Stimulated activated CD4-positive, alpha-beta T cell treated with anti-CD3 and anti-CD28 coated beads, Interleukin-12 subunit alpha, Interleukin-12 subunit beta, amount 100 ng/mL, for 4 hours (primary cell): ENCODE measurements at places on chromosomes 3 and 15.

DNA sequence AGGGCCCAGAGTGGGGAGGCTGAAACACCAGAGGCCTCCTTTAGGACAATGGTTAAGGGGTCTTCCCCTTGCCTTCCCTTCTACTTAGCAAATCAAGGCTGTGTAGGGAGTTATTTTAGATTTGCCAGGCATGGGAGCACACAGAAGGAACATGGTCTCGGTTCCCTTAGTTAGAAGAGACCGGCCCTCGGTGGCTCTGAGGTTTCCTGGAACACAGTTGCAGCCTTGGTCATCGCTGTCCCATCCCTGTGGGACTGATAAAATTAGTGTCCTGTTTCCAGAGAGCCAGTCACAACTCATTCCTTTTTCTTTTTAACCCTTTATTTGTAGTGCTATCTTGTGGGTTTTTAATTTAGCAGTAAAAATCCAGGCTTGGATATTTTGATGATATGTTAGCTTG lies 81.4 kb downstream of the CRTC3 start:
- DNase-seq: no peak

- DNase-seq: no peak
Measured at GRCh38 chr15:96138985-96139384, 191.5 kb upstream of the NR2F2 start.

- no peak for DNase-seq
Measured at GRCh38 chr15:79990997-79991334, 20.0 kb upstream of the BCL2A1 start.

- DNase-seq: no peak
Measured at GRCh38 chr3:133820129-133820528, 14.5 kb downstream of the SRPRB start.

GRCh38 chr3:48563382-48563918 lies at the start of gene UCN2:
TSS of gene UCN2 (minus strand) at chr3:48563781. CDS start at chr3:48563124, 657 bp downstream.
- no peak for DNase-seq

DNA sequence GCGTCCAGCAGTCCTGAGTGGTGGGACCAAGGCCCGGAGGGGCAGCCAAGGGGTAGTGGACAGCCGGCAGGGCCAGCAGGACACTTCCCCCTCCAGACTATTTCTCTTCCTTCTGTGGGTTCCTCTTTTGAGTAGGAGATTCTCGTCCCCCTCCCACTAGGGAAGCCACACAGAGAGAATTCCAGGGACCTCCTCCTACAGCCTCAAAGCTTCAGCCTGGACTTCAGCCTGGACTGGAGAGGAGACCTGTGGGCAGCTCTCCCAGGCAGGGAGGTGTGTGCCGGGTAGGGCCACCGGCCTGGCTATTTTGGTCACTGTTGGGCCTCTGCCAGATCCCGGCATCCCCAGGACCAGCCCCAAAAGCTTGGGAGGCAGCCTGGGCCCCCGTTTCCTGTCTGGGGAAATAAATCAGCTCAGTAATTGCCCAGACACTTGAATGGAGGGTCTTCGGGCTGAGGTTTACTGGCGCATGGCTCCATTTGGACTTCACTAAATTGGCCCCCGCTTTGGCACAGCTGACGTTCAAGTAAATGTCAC lies 1.3 kb downstream of the SLC6A6 start:
- no peak for DNase-seq

GRCh38 chr3:196232154-196232881 lies 16.0 kb downstream of the SLC51A start:
- no peak for DNase-seq

GRCh38 chr15:28002867-28003266 lies 96.2 kb downstream of the OCA2 start:
- DNase-seq: no peak

- no peak for DNase-seq
Measured at GRCh38 chr3:146166826-146167225, 5.8 kb upstream of the PLOD2 start.

DNA sequence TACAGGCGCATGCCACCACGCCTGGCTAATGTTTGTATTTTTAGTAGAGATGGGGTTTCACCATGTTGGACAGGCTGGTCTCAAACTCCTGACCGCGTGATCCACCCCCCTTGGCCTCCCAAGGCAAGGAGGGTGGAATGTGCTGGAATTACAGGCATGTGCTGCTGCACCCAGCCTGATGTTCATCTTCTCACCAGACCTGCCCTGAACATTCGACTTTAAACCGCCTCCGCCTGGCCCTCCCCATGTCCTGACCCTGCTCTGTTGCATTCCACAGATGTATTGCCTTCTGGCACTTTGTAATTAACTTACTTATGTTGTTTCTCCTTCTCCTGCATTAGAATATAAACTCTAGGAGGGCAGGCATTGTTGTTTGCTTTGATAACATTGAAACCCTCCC lies 102.1 kb downstream of the LINGO1 start:
- no peak for DNase-seq

DNA sequence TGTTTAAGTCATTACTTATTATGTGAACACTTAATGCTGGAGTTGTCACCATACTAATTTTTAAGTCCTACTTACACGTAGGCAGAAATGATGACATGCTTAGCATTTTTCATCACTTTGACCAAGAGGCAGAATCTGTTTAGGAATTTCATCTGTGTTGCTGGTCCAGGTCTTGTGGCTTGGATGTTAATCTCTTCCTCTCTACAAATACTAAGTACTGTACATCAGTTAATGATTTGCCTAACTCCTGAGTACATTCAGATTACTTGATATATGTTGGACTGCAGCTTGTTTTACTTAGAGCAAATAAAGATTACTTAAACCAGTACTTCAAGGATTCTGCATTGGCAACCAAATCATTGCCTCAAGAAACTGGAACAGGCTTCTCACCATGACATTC lies 8.6 kb downstream of the SNRK start:
- no peak for DNase-seq

DNA sequence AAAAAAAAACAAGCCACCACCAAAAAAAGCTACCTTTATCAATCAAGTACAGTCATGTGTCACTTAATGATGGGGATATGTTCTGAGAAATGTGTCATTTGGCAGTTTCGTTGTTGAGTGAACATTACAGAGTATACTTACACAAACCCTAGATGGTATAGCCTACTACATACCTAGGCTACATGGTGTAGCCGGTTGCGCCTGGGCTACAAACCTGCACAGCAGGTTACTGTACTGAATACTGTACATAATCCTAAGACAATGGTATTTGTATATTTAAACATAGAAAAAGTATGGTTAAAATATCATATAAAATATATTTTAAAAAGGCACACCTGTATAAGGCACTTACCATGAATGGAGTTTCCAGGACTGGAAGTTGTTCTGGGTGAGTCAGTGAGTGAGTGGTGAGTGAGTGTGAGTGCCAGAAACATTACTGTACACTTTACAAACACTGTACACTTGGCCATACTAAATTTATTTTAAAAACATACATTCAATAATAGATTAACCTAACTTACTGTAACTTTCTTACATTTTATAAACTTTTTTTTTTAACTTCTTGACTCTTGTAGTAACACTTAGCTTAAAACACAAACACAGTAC lies 25.9 kb upstream of the JMJD7 start:
- DNase-seq: no peak

DNA sequence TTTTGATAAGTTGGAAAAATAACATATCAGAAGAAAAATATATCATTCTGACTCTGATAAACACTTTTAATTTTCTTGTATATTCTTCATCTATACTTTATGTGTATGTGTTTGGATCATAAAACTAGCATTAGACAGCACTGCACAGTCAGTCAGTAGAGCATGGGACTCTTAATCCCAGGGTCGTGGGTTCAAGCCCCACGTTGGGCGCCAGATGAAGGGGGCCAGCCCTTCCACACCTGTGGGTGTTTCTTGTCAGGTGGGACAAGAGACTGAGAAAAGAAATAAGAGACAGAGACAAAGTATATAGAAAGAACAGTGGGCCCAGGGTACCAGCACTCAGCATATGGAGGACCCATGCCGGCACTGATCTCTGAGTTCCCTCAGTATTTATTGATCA lies 546.0 kb upstream of the NR2F2 start:
- no peak for DNase-seq

DNA sequence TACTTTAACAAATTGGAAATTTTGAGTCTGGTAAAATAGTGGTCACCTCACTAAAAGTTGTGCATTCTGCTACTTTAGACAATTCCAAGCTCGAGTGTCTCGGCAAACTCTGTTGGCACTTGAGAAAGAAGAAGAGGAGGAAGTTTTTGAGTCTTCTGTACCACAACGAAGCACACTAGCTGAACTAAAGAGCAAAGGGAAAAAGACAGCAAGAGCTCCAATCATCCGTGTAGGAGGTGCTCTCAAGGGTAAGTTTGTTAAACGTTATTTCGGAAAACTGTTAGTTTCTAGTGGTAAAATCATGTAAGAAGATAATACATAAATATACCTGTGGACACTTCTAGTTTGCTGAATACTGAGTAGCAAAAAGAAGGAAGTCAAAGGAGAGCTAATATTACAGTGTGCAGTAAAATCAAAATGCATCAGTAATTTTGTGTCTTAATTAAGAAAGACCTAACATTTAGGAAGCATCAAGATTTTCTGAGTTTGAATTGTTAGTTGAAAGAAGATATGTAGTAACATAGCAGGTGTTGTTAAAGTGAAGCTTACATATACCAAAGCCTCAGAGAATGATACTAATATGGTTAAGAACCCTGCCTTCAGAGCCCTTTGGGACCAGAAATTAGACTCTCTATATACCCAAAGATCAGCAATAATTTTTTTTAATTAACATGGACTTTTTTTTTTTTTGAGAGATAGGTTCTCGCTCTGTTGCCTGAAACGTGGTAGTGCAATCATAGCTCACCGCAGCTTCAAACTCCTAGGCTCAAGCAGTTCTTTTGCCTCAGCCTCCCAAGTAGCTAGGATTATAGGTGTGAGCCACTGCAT lies 23.0 kb downstream of the BUB1B start:
- DNase-seq: no peak

GRCh38 chr3:67876261-67876660 lies 221.8 kb upstream of the SUCLG2 start:
- DNase-seq: no peak
